ENCODE measurements at places on chromosomes 12 and 14.

DNA sequence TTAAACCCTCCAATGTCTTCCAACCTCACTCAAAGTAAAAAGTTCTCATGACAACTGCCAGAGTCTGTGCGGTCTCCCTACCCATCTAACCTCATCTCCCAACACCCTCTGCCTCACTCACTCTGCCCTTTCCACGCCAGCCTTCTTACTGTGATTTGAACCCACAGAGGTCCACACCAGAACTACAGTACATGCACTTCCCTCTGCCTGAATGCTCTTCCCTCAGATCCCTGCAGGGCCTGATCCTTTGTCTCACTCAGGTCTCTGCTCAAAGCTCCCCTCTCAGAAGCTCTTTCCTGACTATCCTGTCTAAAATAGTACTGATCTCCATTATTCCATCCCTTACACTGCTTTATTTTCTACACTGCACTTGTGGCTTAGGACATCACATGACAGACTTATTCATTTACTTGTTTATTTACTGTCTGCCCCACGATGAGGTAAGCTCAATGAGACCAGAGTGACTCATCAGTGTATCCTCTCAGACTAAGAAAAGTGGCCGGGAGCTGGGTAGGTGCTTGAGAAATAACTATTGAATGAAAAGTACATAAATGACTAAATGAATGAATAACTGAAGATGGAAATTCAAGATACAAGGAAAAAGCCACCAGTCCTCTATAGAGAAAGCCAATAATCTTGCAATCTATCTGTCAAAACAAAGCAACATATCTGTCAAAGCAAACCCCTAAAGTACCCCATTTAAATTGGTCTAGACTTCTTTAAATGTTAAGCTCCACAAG lies 17.1 kb downstream of the POMT2 start:
- peak; percentile 39 for DNase-seq

- no peak for DNase-seq
Observed at GRCh38 chr12:121812921-121813896, 9.4 kb downstream of the SETD1B start.

DNA sequence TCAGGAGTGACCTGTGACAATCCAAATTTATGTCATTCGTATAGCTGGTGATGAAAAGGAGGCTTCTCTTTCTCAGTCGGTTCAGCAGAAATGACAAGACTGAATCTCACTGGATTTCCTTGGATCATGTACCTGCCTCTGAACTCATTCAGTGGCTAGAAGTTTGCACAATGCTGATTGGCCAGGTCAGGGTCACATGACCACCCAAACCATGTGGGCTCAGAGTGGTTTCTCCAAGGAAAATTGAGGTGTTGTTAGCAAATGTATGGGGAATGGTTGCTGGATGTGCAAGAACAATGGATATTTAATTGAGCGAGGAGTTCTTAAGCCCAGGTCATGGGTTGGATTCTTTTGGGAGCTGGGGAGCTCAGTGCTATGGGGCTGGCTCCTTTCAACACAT lies 227.5 kb downstream of the AACS start:
- no peak for DNase-seq

GRCh38 chr14:28077021-28077420 lies 689.6 kb upstream of the FOXG1 start:
- no peak for DNase-seq

GRCh38 chr12:95858451-95859343 lies at the start of gene SNRPF:
SNRPF (plus strand) TSS chr12:95858952; CDS start chr12:95859074, 122 bp downstream.
- DNase-seq, result peak; percentile 94

- no peak for DNase-seq
Observed at GRCh38 chr14:59847711-59848110, 22.9 kb downstream of the RTN1 start.

- no peak for DNase-seq
Observed at GRCh38 chr12:29771786-29772185, 12.0 kb downstream of the TMTC1 start.

- DNase-seq, result no peak
Observed at GRCh38 chr14:70257526-70257925, 68.8 kb upstream of the SLC8A3 start.

DNA sequence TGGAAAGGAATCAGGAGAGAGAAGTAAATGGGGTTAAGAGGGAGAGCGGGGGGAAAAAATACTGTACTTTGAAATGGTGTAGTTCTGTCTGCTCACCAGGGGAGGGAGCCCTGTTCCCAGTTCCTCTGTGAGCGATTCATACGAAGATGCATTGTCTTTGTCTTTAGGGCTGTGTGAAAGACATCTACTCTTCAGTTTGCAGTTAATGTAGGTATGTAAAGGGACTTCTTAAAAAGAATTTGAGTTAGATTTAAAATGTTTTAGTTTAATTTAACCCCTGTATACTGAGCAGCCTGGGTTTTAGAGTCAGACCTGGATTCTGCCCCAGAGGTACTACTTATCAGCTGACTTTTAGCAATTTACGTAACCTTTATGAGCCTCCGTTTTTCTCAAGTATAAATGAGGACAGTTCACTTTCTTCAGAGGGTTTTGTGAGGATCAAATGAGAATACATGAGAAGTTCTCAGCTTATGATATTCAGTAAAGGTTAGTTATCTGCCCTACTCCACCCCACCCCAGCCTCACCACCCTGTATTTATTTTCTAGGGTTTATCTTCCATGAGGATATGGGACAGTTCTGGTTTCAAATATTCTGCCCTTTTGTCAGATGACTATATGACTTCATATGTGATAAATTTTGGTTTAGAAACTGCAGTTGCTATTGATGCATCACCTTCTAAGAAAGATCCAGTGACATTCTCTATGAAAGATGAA lies 82.5 kb upstream of the EVL start:
- peak; percentile 76 for DNase-seq

- DNase-seq, result peak; percentile 45
Observed at GRCh38 chr12:6430124-6430989, 14.4 kb upstream of the CD27 start.

- no peak for DNase-seq
Observed at GRCh38 chr12:11778713-11779685, 129.5 kb downstream of the ETV6 start.

DNA sequence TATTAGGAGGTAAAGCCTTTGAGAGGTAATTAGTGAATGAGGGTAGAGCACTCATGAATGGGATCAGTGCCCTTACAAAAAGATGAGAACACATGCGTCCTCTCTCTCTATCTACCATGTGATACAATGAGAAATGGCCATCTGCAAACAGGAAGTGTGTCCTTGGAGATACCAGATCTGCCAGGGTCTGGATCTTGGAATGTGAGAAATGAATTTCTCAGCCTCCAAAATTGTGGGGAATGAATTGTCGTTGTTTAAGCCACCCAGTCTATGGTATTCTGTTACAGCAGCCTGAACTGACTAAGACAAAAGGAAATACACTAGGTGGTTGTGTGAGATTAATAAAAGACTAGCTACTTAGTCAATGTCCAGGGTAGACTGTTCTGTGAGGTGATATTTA lies 366.6 kb downstream of the NELL2 start:
- DNase-seq, result no peak

- DNase-seq, result peak; percentile 80
Observed at GRCh38 chr12:56189099-56189917, at the start of gene SMARCC2. SMARCC2 (minus strand) TSS chr12:56189483; CDS start chr12:56189461, 22 bp downstream.

DNA sequence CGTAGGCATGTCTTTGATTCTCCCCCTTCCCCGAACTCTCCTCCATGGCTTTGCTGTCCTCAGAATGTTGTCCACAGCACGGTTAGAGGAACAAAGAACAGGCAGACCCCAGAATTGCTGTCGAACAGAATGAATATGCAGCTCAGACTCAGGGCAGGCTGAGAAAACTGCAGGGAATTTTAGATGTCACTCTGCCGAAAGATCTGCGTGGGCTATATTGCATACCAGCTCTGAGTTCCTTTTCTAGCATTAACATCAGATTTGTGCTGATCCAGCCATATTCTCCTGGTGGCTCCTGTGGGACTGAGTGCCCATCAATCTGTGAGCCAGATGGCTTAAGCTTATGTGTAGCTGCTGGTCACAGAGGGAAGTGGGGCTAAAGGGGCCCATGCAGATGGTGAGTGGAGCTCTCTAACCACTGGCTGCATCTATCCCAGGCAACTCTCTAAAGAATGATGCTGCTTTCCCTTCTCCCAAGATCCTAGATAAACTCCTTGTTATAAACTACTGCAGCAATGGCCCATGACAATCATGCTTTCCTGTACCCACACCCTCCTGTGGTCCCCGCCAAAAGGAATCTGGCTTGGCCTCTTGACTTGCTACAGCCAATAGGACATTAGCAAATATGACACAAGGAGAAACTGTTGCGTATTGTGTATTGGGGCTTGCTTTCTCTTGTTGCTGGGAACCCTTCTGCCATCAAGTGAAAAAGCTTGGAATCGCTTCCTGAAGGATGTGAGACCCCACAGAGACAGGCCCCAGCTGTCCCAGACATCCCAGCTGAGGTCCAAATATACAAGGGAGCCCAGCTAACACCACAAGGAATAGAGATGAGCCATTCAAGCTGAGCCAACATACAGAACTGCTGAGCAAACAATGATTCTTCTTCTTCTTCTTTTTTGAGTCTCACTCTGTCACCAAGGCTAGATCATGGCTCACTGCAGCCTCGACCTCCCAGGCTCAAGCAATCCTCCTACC lies 101.3 kb downstream of the FOXN3 start:
- no peak for DNase-seq

- no peak for DNase-seq
Observed at GRCh38 chr14:58258156-58258555, 13.5 kb downstream of the PSMA3 start.

- DNase-seq, result peak; percentile 67
Observed at GRCh38 chr14:55097881-55098560, 31.0 kb upstream of the LGALS3 start.

- DNase-seq, result peak; percentile 10
Observed at GRCh38 chr14:35366056-35366451, 38.5 kb downstream of the NFKBIA start.

GRCh38 chr12:111685322-111685810 lies 390 bp downstream of the BRAP start:
- DNase-seq, result no peak

- DNase-seq, result peak; percentile 27
Observed at GRCh38 chr12:8038659-8039114, 6.2 kb downstream of the FOXJ2 start.

DNA sequence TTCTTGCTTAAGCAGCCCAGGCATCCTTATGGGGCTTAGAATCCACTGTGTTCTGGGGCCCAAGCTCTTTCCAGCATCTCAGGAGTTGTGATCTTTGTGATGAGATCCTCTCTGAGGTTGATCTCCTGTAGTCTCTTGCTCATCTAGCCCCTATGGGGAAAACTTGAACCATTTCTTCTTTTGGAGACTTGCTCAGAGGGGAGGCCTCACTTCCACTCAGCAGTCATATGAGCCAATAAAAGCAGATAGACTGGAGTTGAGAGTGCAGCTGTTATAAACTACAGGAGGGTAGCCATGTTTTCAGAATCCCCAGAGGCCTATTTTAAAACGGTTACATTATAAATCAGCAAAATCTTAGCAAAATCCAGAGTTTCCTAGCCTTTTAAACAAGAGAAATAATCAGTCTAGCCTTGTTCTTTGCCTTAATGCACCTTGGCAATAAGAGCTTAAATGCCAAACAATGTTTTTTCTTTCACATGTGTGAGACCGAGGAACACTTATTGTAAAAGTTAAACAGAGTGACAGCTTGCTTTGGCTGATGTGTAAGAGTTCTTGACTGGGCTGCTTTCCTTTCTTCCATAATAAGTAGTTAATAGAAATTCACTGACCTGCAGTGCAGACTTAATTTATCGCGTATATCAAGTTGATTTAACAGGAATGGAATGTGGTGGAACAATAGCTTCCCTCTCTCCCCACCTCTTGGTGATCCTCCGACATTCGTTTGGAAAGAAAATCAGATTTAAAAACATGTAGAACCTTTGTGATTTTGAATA lies 168.3 kb downstream of the NEDD1 start:
- no peak for DNase-seq

- no peak for DNase-seq
Observed at GRCh38 chr12:70365398-70365647, 767 bp upstream of the KCNMB4 start.

- DNase-seq, result no peak
Observed at GRCh38 chr12:9325471-9325870, 117.3 kb upstream of the PZP start.

GRCh38 chr12:4900327-4900726 lies 9.4 kb upstream of the KCNA1 start:
- no peak for DNase-seq

- DNase-seq, result no peak
Observed at GRCh38 chr12:53694756-53695151, 18.9 kb upstream of the ATP5MC2 start.

DNA sequence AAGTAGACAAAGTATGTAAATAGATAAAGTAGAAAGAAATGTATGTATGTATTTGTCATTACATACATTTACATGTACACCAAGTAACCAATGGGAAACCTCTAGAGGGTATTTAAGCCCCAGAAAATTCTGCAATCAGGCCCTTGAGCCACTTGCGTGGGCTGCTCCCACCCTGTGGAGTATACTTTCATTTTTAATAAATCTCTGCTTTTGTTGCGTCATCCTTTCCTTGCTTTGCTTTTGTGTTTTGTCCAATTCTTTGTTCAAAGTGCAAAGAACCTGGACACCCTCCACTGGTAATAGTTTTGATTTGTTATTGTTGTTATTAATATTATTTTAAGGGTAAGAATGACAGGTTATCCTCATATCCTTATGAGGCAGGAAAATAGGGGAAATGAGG lies 21.8 kb downstream of the CAPS2 start:
- DNase-seq, result no peak

DNA sequence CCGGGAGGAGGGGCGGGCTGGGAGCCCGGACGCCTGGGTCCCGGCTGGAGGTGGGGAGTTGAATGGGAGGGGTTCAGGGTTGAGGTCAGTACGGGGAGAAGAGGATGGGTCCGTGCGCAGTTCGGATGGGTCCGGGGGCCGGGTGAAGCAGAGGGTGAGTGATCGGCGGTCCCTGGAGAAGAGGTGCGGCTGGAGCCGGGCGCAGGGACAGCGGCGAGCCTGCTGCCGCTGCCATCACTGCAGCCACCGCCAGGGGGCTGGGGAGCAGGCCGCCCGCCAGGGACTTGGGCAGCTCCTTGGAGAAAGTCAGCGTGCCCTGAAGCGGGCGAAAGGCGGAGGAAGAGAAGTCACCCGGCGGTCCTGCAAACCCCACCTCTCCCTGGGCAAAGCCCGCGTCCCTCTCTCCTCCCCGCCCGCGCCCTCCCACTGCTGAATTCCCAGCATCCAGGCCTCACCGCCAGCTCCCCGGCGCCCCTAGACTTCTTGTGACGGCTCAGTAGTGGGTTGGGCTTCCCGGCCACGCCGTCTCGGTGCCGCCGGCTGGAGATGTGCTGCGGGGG lies 6.0 kb upstream of the GPR84 start:
- DNase-seq, result no peak

GRCh38 chr12:92546635-92547348 lies 156.0 kb upstream of the PLEKHG7 start:
- DNase-seq, result no peak

DNA sequence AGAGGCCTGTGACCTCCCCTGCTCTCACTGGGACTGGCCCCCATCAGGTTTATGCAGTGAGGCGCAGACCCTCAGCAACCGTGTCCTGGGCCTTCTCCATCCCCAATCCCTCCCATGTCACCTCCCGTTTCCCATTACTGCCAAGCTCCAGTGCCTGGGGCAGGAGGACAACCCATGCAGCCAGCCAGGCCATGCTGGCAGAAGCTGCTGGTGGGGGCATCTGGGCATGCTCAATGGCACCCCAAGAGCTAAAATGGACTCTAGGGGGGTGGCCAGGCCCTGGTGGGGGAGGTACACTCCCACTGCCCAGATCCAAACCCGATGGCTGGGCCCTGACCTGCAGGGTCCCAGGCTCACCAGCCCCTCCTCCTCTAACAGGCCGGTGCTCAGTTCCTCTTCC lies 20.5 kb upstream of the GPR132 start:
- no peak for DNase-seq

- no peak for DNase-seq
Observed at GRCh38 chr12:32298917-32299316, 100.4 kb upstream of the FGD4 start.
